ENCODE measurements at places on chromosomes 7 and 10.

- no peak for DNase-seq
Observed at GRCh38 chr7:157963526-157963925, 624.1 kb downstream of the PTPRN2 start.

- no peak for DNase-seq
Observed at GRCh38 chr10:98815039-98815885, 368.5 kb upstream of the HPS1 start.

DNA sequence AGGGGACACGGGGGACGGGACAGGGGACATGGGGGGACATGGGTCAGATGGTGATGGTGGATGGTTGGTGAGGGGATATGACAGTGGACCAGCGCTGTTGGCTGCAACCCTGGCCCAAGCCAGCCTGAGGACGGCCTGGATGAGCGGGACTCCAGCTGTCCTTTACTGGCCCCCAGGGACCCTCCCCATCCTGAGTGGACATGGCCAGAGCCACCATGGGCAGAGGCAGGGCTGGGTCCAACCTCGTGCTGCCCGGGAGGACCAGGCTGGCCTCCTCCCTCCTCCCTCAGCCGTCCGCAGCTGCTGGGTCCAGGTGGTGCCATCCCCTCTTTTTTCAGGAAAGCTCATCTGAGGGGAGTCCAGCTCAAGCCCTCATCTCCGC is 30.4 kb downstream of the GET4 start:
- DNase-seq = no peak

DNA sequence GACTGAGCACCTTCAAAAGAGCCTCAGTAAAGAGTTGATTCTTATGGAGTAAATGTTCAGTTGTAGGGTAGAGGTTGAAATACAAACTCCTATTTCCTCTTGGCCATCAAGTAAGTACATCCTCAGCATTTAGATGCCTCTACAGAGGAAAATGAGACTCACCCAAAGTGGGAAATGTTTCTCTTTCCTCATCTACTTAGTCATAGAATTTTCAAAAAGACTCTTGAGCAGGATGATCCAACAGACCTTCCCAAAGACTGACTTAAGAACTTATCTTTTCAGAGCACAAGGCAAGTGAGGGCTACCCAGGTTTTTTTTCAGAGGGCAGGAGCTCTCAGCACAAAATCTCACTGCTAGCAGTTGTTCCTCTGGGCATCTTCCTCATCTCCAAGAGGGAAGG is 449.1 kb downstream of the KCNMA1 start:
- DNase-seq = no peak

- no peak for DNase-seq
Observed at GRCh38 chr10:86693721-86694369, 25.5 kb downstream of the LDB3 start.

GRCh38 chr10:88828310-88828709 is 23.3 kb downstream of the ANKRD22 start:
- no peak for DNase-seq

GRCh38 chr7:47301657-47302295 is 280.1 kb downstream of the TNS3 start:
- DNase-seq = no peak

- DNase-seq = peak; percentile 22
Observed at GRCh38 chr10:102408131-102408727, 10.4 kb downstream of the PSD start.

- no peak for DNase-seq
Observed at GRCh38 chr7:1802899-1803298, 132.8 kb downstream of the ELFN1 start.

- no peak for DNase-seq
Observed at GRCh38 chr7:141563956-141564623, 12.9 kb downstream of the AGK start.

- DNase-seq = no peak
Observed at GRCh38 chr10:15393139-15393825, 22.2 kb upstream of the FAM171A1 start.

DNA sequence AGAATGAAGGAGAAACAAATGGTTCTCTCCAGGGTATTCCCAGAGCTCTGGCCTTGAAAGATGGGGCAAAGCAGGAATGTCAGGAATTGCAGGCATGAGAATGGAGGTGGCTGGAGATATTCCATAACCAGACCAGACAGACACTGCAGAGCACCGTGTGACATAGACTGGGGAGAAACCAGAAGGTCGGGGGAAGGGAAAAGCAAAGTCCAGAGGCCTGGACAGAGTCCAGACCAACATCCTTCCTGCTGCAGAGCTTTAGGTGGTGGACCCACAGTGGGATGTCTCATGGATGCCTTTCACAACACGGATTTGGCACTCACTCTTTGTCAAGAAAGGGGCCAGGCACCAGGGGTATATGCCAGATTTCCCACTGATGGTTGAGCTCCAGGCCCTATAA is 177.2 kb upstream of the INHBA start:
- DNase-seq = no peak

- DNase-seq = peak; percentile 71
Observed at GRCh38 chr7:18177815-18178660, 150.4 kb upstream of the PRPS1L1 start.

- no peak for DNase-seq
Observed at GRCh38 chr7:8210845-8211724, 50.9 kb downstream of the ICA1 start.

DNA sequence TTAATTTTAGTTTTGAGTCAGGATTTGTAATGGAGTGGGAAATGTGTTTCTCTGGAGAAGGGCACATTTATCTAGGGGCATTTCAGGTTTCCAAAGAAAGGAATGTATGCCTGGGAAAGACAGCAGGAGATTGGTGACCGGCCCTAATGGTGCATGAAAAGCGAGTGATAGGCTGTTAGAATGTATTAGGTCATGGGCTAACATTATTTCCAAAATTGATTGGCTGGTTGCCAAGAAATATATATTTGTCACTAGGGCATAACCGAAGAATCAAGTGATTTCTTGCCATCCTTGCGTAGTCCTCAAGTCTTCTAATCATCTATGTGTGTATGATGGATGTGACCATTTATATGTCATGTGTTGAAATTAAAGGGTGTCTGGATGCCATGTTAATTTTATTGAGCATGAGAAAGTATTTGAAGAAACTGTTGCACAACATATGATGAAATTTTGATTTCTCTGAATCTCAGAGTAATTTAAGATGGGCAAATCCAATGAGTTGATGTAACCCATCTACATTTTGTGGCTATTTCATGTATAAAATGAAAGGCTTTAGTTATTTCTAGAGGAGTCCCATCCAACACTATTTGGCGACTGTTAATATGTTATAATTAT is 248.4 kb downstream of the BMPER start:
- no peak for DNase-seq

DNA sequence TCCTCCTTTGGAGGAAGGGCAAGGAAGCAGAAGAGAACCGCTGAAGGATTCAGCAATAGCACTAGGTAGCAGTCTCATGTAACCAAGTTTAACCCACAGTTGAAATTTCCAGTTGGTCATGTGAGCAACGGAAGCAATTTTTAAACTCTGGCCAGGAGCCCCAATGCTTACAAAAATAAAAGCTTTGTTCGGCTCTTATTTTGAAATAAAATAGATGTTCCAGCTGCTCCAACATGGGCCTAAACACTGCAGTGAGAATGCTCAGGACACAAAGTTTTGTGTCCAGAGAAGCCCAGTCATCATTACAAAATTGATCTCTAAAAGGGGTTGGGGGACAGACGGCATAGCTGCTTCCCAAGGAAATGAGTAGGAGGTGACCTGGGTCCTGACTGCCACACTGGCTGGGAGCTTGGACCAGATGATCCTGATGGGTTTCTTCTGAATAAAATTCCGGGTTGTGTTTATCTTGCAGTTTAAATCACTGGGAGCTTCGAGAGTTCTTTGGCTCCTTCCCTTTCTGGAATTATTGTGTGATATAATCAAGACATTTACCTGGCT is 452 bp upstream of the TMEM140 start:
- DNase-seq = peak; percentile 39
